Activated CD8-positive, alpha-beta T cell treated with anti-CD3 and anti-CD28 coated beads for 36 hours (primary cell): ENCODE measurements at places on chromosomes 4 and X.

- peak; percentile 53 for DNase-seq
These were observed 11.0 kb downstream of the CUL4B start for GRCh38 chrX:120549483-120550452.

GRCh38 chrX:56268888-56269287 is 36.7 kb downstream of the KLF8 start:
- DNase-seq, result no peak

GRCh38 chrX:74286950-74287740 is 16.8 kb upstream of the ZCCHC13 start:
- DNase-seq, result no peak

- DNase-seq, result no peak
These were observed 61.1 kb downstream of the DCLK2 start for GRCh38 chr4:150139297-150139865.

GRCh38 chr4:25538430-25538829 is 117.2 kb upstream of the SLC34A2 start:
- no peak for DNase-seq

DNA sequence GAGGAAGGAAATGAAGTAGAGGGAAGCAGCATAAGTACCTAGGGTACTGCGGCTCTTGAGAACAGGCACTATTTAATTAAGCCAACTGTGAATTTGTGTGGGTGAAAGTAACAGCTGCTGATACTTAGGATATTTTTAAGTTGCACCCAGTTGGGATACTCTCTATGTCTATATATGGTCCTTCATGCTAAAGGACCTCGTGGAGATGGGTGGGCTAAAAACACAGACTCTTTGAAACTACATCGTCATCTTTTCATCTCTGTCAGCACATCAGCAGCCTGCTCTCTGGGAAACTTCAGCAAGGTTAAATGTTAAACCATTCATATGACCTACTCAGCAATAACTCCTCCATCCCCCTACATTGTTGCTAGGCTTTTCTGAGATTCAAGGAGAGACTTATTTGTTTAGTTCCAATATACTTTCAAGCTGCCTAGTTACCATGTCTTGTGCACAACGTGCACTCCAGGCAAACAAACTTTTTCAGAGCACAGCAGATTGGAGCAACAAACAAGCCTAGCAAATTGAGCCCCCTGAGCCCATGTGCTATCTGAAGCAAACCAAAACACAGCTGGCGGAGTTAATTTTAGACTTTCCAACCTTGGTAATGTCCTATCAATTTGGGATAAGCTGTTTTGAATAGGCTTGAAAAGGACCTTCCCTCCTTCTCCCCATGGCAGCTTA is 6.2 kb upstream of the MOB1B start:
- no peak for DNase-seq
